ENCODE measurements at places on chromosomes 12 and 14.

DNA sequence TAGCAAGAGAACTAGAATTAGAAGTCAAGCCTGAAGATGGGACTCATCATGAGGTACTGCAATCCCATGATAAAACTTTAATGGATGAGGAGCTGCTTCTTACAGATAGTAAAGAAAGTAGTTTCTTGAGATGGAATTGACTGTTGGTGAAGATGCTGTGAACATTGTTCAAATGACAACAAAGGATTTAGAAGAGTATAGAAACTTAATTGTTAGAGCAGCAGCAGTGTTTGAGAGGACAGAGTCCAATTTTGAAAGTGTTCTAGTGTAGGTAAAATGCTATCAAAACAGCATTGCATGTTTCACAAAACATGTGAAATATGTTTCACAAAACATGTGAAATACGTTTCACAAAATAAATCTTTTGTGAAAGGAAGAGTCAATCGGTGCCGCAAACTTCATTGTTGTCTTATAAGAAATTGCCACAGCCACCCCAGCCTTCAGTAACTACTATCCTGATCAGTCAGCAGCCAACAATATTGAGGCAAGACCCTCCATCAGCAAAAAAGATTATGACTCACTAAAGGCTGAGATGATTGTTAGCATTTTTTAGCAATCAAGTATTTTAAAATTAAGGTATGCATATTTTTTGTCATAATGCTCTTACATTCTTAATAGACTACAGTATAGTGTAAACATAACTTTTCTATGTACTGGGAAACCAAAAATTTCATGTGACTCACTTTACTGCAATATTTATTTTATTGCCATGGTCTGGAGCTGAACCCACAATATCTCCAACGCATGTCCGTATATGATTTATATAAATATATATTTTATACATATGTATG lies 173.4 kb upstream of the BMP4 start:
- DNase-seq, result no peak

- no peak for DNase-seq
Observed at GRCh38 chr14:96064866-96065265, 25.7 kb downstream of the C14orf132 start.

- DNase-seq, result no peak
Observed at GRCh38 chr14:63428486-63428885, 109.8 kb upstream of the GPHB5 start.

GRCh38 chr12:131187602-131188001 lies 233.9 kb downstream of the ADGRD1 start:
- no peak for DNase-seq

GRCh38 chr12:6336889-6337853 lies 4.7 kb downstream of the TNFRSF1A start:
- DNase-seq, result peak; percentile 56

DNA sequence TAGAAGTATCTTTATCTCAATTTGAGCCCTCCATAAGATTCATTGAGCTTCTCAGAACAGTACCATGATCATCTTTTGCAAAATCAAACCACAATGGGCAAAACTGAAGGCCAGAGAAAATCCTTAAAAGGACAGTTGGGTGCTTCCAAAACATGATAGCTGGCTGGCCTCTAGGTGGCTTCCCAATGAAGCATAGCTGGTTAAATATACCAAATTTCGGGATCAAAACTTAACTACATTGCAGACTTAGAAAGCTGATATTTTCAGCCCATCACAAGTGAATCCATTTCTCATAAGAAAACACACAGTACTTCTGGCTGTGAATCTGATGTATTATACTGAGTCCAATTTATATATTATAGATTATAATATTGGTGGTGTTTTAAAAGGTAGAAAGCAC lies 15.3 kb upstream of the PIK3C2G start:
- no peak for DNase-seq

DNA sequence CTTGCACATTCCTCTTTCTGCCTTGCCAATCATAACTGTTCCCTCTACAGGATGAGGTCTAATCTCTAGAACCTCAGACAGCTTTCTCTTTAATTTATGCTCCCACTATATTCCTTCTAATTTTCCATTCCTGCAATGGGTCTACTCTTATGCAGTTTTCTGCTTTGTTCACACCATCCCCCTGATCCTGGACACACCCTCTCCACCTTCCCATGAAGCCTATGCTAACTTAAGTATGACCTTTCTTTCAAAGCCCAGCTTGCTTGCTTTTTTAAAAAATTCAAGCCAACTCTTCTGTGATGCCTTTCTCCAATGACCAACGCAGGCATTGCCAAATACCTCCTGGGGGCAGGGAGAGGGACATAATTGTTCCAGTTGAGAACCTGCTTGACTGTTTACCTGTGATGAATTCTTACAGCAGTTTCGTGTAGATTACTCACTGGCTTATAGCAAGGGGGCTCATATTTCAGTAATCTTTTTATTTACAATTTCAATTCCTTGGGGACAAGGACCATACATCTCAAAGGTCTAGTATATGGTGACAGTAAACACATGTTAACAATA lies 7.8 kb downstream of the SLC38A1 start:
- DNase-seq, result no peak

GRCh38 chr14:85663256-85663655 lies 133.3 kb downstream of the FLRT2 start:
- no peak for DNase-seq

GRCh38 chr14:68759937-68760336 lies 32.9 kb downstream of the ZFP36L1 start:
- DNase-seq, result no peak

DNA sequence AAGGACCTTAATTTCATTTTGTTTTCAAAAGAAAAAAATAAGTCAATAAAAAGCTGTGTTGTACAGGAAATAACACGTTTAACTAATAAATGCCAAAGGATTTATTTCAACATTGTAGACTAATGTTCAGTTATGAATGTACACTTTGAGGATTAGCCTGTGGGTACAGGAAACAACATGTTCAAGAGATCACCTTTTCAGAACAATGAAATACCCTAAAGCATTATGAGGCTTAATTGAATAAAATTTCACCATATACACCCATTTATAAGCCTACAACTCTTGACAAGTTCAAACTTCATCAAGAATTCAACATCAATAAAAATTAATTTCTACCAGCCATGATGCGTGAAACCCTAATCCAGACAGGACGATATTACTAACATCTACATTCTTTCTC lies 56.6 kb upstream of the SLC6A15 start:
- DNase-seq, result no peak

- no peak for DNase-seq
Observed at GRCh38 chr12:16344269-16344668, 3.2 kb upstream of the MGST1 start.

DNA sequence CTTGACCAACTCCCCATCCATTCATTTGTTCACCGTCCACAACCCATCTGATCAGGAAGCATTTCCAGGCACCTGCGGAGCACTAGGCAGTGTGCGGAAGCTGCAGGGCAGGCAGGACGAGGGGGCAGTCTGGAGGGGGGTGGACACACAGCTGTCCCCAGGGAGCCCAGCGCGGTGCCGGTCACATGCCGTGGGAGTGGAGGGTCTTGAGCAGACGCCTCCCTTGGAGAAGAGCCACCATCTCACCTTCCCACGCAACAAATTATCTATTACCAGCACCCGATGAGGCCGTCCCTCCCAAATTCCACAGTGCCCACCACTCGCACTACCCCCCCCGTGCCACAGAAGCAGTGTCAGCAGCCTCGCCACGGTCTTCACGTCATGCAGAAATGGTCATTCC lies 10.8 kb downstream of the DLK1 start:
- DNase-seq, result no peak

DNA sequence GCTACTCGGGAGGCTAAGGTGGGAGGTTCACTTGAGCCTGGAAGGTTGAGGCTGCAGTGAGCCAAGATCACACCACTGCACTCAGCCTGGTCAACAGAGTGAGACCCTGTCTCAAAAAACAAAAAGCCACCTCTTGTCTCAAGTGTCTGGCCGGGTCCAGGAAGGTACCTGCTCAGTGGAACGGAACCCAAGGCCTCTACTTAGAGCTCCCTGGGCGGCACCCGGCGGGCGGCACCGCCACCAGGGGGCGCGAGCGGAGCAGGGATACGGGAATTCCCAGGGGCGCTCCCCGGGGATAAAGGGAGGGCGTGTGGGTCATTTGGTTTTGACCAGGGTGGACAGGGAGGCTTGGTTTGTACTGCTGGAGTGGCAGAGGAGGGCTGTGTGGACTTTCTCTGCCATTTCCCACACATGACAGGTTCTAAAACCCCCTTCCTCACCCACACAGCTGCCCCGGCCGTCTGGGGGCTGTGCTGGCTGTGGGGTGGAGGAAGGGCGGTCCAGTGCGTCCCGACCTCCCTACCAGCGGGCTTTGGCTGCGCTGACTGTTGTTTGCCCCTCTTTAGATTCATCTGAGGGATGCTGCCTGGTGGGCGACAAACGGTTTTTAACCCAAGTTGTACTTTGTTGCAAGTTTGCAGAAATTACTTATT lies 91.4 kb downstream of the SETD3 start:
- DNase-seq, result peak; percentile 67

DNA sequence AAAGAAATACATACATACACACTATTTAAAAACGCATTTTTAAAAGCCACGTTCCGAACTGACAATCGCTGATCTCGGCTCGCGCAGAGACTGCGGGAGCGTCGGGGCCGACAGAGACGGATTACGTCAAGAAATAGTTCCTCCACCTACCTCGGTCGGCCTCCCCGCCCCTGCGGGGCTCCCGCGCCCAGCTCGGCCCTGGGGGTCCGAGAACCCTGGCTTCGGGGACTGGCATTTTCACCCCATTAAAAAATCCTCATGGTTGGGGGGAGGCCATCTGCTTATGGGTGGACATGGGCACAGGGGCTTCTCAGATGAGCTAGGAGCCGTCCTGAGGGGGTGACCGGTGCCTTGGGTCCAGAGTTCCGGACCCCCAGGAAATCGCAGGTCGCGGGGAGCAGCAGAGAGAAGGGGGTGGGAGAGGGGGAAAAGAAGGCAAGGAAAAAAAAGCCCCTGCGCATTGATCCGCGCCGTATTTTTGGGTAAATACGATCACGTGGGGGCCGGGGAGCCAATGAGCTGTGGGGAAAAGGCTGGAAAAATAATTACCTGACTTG lies 324 bp upstream of the HOXC9 start:
- no peak for DNase-seq

- DNase-seq, result no peak
Observed at GRCh38 chr12:1947081-1947480, 28.6 kb upstream of the CACNA2D4 start.

GRCh38 chr12:2892246-2892645 lies 1.6 kb downstream of the TULP3 start:
- DNase-seq, result no peak

DNA sequence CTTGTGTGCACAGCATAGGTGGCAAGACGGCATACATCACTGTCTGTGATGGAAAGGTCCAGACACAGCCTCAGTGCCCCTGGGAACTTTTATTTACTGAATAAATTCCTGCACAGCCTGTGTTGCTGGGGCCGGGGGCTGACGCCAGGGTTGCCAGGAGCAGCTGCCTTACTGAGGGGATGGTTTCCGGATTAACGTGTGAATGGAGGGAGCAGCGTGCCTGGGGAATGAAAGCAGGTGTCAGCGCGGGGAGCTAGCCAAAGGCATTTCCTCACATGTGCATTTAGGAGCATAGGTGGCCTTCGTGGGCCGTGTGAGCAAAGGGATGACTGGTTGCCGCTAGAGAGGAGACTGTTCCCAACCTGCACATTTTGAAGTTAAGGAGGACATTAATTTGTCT lies 41.6 kb downstream of the SFSWAP start:
- no peak for DNase-seq

DNA sequence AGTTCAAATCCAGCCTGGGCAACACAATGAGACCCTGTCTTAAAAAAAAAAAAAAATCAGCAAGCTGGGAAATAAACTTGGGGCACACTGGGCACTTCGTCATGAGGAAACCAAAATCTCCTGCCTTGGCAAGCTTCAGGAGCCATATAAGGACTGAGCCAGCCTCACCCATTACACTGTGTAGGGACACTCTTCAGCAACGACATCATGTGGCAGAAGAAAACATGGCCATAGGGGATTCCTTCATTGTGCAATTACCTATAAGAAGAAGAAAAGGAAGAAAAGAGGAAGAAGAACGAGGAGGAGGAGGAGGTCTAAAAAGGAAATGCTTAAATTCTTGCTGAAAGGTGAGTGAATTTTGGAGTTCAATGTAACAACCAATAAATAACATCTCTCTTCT lies 26.1 kb upstream of the IFNG start:
- DNase-seq, result no peak

DNA sequence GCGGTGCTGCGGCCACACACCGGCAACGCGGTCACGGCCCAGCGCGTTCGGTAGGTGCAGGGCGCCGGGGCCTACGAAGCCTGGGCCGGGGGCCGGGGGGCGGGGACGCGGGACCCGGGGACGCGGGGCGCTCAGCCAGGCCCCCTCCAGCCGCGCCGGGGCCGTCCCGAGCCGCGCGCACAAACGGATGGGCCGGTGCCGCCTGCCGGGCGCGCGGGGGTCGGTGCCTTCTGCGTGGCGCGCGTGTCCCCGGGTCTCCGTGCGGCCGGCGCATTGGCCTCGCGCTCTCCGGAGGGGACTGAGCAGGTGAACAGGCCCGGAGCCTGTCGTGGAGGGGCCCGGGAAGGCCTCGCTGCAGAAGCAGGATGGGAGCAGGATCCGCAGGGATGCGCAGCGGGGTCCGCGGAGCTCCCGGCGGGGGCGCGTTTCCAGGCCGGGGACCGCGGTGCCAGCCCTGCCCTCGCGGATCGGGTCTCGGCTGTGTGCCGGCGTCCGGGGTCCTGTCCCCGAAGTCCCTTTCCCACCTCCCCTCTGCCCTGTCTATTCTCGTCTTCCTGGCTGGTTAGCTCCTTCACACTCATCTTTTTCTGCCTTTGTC lies 421 bp downstream of the GLT1D1 start:
- peak; percentile 64 for DNase-seq

- DNase-seq, result no peak
Observed at GRCh38 chr12:47747596-47748506, 10.8 kb downstream of the RAPGEF3 start.

- no peak for DNase-seq
Observed at GRCh38 chr12:106080791-106081170, 58.0 kb downstream of the NUAK1 start.

- DNase-seq, result no peak
Observed at GRCh38 chr12:54933376-54933775, 51.2 kb downstream of the TESPA1 start.

DNA sequence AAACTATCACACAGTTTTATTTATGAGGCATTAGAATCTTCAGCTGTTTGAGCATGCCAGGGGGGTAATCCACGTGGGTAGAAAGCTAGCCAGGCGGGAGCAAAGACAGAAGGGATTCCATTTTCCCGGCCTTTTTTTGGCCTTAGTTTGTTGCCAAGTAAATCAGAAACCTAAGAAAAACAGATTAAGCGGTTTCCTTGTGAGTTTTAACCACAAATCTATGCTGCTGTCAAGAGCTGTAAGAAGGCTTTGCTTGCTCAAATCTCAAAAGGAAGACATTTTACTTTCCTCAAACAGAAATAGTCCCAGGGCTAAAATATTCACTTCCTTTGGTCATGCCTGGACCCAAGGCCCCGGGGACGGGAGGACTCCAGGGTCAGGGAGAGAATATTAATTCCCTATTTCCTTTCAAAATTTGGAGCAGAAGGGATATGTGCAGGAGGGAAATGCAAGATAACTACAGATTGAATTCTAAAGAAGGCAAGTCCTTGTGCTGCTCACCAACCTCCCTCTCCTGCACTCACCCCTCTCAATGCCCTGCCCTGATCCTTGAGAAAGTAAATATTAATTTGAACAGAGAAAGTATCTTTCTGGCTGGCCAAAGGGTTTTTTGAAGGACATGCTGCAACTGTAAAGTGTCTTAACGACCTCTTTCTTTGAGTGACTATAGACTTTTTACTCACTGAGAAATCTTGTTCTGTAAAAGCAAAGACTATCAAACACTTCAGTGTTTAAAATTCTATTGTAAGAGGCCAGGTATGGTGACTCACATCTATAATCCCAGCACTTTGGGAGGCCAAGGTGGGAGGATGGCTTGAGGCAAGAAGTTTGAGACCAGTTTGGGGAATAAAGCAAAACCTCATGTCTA lies 75.7 kb downstream of the HSD17B6 start:
- no peak for DNase-seq

All from GM20000 (cell line).